Stimulated activated CD8-positive, alpha-beta memory T cell treated with anti-CD3 and anti-CD28 coated beads, Interleukin-15, amount 100 ng/mL, for 48 hours (primary cell): ENCODE measurements at places on chromosomes 6 and 20.

DNA sequence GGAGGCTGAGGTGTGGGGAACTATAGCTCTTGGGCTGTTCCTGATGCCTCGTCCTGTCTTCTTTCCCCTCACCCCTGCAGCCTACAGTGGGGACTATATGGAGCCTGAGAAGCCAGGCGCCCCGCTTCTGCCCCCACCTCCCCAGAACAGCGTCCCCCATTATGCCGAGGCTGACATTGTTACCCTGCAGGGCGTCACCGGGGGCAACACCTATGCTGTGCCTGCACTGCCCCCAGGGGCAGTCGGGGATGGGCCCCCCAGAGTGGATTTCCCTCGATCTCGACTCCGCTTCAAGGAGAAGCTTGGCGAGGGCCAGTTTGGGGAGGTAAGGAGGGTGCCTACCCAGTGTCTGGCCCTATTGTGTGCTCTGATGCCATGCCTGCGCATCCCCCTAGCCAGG is 11.5 kb upstream of the GTF2H4 start:
- no peak for DNase-seq

GRCh38 chr6:31978831-31979230 is 3.0 kb upstream of the C4A start:
- DNase-seq: no peak

DNA sequence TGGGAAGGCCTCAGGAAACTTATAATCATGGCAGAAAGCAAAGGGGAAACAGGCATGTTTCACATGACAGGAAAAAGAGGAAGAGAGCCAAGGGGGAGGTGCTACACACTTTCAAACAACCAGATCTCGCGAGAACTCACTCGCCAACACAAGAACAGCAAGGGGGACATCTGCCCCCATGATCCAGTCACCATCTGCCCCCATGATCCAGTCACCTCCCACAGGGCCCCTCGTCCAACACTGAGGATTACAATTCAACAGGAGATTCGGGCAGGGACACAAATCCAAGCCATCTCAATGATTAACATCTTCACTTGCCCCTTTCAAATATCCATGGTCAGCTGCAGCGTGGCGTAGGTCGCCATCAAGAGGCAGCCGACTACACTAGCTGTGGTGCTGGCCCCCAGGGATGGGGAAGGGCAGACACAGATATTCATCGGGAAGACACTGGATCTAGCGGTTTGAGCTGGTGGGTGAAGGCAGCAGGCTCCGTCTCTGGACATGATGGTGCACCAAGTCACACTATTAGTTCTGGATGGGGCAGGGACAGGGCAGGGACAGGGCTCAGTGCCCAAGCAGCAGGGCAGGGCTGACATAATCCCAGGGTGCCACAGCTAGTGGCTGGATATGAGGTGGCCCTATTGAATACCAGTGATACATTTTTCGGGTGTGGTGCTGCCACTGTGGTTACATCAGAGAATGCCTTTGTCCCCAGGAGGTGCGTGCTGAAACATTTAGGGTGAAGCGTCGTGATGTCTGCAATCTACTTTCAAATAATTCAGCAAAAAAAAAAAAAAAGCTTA is 31.6 kb downstream of the TUBB2B start:
- DNase-seq: no peak

GRCh38 chr6:157300006-157300405 is 23.3 kb downstream of the TMEM242 start:
- DNase-seq: no peak

DNA sequence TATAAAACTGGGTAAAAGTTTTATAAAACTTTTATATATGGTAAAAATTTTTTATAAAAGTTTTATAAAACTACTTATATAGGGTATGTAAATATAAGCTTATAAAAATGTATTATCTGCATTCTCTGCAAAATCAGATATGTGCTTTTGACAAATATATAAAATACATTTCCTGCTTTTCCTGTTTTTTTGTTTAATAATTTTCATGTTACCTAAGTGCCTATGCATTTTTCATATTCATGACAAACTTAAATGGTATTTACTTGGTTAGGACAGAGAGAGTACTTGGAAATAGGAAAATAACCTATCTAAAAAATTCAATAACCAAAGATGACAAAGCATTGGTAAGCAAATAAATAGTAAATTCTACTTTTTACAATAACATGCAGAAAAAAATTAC is 41.2 kb downstream of the ADGRG6 start:
- DNase-seq: no peak

- no peak for DNase-seq
These were observed 270.9 kb upstream of the SULF2 start for GRCh38 chr20:48056218-48056617.

GRCh38 chr6:31572041-31572911 is at the start of gene LTA:
LTA (plus strand) TSS chr6:31572289; CDS start chr6:31572743, 454 bp downstream.
- DNase-seq: peak; percentile 80

- DNase-seq: no peak
These were observed 92.1 kb upstream of the FAM184A start for GRCh38 chr6:119170447-119171087.

DNA sequence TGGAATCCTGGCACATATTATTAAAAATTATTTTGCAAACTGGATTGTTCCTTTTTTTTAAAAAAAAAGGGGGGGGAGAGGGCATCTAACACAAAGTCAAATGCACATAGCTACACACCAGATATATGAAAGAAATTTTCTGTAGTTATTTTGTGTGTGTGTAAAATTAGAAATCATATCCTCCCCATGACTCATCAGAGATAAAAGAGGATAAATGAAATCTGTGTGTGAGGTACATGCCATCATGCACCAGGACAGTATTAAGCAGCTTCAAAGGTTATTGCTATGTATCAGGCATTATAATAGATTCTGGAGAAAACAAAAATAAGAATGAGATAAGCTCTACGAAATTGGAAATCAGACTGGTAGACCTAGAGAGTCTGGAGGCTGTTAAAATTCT is 5.2 kb downstream of the BTBD9 start:
- DNase-seq: no peak

DNA sequence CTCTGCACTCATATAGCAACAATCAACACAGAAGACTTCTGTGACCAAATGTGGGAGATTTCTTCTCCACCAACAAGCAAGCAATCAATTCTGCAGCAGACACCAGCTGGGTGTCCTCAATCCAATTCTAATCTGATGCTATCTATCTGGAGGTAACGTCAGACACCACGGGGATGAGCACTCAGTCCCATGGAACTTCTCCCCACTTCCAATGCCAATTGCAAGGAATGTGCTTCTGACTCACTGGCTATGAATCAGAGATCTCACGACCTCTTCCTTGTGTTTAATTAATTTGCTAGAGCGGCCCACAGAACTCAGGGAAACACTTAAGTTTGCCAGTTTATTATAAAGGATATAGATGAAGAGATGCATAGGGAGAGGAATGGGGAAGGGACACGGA is 103.5 kb upstream of the SIRPG start:
- no peak for DNase-seq

DNA sequence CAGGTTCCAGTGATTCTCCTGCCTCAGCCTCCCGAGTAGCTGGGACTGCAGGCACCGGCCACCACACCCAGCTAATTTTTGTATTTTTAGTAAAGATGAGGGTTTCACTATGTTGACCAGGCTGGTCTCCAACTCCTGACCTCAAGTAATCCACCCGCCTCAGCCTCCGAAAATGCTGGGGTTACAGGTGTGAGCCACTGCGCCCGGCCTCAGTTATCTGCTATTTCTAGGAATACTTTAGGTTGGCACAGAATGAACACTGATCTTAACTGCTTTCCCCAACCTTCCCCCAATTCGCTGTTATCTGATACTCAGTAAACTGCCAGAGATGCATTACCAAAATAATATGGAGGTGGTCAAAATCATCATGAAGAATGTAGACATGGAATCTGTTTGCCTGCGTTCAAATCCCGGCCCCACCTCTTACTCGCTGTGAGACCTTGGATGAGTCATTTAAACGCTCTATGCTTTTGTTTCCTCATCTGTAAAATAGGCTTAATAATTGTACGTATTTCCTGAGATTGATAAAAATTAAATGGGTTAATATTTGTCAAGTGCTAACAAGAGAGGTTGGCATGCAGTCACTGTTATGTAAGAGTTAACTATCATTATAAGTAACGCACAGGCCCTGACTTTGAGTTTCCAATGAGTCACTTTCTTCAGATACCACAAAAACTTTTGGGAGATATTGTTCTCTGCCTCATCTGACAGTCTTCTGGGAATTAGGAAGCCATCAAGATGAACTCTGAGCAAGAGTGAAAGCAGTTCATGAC is 44.5 kb upstream of the NCOA3 start:
- DNase-seq: no peak

- no peak for DNase-seq
These were observed 189.3 kb downstream of the PREX1 start for GRCh38 chr20:48638546-48638945.

GRCh38 chr6:90460051-90460450 is 126.8 kb downstream of the MAP3K7 start:
- DNase-seq: no peak

- DNase-seq: peak; percentile 13
These were observed 24.1 kb upstream of the ROS1 start for GRCh38 chr6:117449549-117450439.

- DNase-seq: no peak
These were observed 279.9 kb downstream of the SLC35F1 start for GRCh38 chr6:118186672-118187567.

DNA sequence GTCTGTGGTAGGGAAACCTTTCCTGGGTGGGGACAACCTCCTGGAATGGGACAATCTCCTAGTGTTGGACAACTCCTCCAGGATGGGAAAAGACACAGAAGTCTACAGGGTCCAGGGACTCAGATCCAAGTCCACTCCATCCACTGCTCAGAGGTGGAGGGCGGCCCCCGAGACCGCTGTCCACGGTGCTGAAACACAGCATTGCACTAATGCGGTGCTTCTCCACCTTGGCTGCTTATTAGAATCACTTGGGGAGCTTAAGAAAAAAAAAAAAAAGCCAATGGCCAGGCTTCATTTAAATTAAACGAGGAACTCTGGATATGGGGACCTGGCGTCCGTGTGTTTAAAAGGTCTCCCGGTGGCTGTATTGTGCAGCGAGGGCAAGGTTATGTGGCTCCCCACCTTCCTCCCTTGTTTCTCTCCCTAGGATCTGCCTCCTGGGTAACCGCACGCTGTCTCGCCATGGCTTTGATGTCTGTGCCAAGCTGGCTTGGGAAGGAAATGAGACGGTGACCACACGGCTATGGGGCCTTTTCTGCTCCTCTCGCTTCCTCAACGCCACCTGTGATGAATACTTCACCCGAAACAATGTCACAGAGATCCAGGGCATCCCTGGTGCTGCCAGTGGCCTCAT is 12.0 kb downstream of the SLC12A5 start:
- no peak for DNase-seq

- no peak for DNase-seq
These were observed 32.2 kb downstream of the PYGB start for GRCh38 chr20:25280051-25280573.

- no peak for DNase-seq
These were observed 103.6 kb upstream of the NXT1 start for GRCh38 chr20:23246717-23247664.

- no peak for DNase-seq
These were observed 662.2 kb upstream of the HS3ST5 start for GRCh38 chr6:115004982-115005381.

DNA sequence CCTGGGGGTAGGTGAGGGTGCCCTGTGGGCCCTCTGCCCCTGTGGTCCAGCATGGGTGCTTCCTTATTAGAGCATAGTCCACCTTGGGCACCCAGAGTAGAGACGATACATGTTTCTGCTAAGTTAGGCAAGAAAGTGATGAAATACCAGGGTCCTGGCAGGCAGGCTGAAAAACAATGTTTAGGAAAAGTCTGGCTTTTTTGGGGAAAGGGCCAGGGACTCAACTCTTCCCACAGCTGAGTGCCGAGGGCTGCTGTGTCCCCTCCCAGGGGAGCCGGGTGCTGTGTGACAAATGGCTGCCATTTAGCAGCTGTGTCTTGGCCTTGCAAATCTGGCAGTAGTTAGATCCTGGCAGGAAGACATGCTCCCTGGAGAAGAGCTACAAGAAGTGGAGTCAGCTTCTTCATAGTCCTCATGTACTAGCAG is 61.5 kb downstream of the RREB1 start:
- no peak for DNase-seq

GRCh38 chr6:54254886-54255285 is 53.4 kb upstream of the TINAG start:
- no peak for DNase-seq

DNA sequence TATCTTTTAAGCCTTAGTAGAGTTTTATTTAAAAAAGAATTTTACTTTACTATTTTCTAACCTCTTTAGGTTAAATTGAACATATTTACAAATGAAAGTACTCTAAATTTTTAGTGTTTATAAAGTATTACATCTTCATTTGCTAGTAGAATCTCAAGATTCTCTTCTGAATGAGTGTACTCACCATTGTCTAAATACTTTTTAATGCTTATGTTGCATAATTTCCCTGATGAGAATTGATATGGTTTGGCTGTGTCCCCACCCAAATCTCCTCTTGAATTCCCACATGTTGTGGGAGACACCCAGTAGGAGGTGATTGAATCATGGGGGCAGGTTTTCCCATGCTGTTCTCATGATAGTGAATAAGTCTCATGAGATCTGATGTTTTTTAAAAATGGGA is 53.6 kb downstream of the VIP start:
- no peak for DNase-seq

GRCh38 chr6:37602801-37603200 is 94.9 kb downstream of the MDGA1 start:
- DNase-seq: no peak

DNA sequence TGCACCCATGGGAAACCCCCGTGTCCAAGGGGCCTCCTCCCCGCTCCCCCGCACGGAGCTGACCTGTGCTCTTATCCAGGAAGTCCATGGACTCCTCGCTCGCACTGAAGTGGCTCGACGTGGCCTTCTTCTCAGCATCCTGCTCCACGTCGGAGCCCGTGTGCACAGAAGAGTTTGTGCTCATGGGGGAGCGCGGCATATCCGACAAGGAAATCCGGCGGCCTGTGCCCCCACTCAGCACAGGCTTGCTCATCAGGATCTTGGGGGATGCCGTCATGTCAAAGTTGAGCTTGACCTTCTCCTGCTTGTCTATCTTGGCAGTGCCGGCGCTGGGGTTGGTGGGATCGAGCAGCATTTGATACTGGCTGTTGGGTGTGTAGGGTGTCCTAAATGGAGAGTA is 80.2 kb downstream of the ZMYND8 start:
- DNase-seq: no peak

GRCh38 chr6:3370361-3371221 is 86.3 kb downstream of the SLC22A23 start:
- no peak for DNase-seq

GRCh38 chr20:36035745-36036144 is 67.4 kb downstream of the CNBD2 start:
- DNase-seq: no peak

DNA sequence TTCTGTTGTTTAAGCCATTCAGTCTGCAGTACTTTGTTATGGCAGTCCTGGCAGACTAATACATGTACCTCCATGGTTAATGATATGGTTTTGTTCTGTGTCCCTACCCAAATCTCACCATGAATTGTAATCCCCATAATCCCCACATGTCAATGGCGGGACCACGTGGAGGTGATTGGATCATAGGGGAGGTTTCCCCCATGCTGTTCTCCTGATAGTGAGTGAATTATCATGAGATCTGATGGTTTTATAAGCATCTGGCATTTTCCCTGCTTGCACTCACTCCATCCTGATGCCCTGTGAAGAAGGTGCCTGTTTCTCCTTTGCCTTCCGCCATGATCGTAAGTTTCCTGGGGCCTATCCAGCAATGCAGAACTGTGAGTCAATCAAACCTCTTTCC is 57.5 kb upstream of the NT5E start:
- no peak for DNase-seq

GRCh38 chr20:834151-834746 is 734 bp downstream of the FAM110A start:
- DNase-seq: no peak

GRCh38 chr6:122853259-122853995 is 64.4 kb downstream of the SMPDL3A start:
- DNase-seq: no peak
